ENCODE measurements at places on chromosomes 1 and 21.

- DNase-seq, result no peak
Observed at GRCh38 chr1:38547321-38547720, 312.3 kb downstream of the RRAGC start.

GRCh38 chr1:40976952-40977690 is 2.4 kb upstream of the CTPS1 start:
- DNase-seq, result no peak

DNA sequence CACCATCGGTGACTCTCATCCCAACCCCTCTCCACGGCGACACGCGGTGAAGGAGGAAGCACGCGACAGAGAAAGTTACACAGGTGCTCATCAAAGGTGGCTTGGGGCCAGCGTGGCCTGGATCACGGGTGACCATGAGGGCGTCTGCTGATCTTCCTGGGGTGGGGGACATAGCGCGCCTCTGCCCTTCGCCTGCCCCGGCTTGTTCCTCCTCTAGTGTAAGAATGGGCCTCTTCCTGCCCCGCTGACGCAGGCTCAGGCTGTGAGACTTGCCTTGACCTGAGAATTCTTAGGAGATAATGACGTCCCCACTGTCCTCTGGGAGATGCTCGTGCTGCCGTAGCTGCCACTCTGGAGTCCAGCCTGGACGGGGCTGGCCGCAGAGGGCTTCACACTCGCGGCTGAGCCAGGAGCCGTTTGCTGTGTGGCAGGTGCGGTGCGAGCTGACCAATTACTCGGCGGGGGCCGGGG is 39.0 kb upstream of the TMEM52 start:
- DNase-seq, result no peak

- DNase-seq, result no peak
Observed at GRCh38 chr1:83593073-83593472, 405.9 kb downstream of the TTLL7 start.

- DNase-seq, result no peak
Observed at GRCh38 chr1:93775224-93775623, 93.6 kb upstream of the BCAR3 start.

DNA sequence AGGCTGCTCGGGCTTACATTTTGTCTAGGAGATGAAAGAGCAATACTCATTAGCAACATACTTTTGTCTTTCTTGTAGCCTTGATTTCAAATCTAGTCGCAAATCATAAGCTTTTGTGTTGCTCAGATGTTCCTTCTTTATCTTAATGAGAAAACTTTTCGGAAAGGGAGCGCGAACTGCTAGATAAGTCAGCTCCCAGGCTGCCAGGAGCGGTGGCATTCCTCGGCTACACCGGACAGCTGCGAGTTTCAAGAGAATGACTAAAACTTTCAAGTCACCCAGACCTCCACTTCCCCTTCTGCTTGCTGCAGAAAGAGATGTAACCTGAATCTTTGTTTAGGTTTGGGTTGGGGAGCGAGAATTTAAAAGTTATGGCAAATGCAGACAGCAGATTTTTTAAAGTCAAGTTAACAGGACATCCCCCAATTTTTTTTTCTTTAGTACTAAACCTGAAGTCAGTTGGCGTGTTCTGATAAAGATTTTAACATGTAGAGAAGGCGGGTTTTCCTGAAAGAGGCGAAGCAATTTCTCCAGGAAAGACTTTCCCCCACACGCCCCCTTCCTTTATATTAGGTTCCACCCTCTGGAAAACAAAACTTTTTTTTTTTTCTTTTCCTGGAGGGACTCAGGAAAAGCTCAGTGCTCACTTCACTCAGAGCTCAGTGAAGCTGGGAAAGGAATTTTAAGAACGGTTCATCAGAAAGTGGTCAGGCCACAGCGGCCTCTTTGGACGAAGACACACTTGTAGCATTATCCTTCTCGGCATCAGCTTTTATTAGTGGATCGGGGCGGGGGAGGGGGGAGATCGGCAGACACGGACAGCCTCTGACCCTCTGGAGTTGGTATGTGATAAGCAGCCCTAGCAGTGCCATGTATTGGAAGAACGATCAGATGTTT is at the start of gene LHX8:
TSS of gene LHX8 (plus strand) at position 639 of the 897 bp plus-strand sequence. CDS start 2,227 bp downstream, outside the sequence.
- peak; percentile 23 for DNase-seq

DNA sequence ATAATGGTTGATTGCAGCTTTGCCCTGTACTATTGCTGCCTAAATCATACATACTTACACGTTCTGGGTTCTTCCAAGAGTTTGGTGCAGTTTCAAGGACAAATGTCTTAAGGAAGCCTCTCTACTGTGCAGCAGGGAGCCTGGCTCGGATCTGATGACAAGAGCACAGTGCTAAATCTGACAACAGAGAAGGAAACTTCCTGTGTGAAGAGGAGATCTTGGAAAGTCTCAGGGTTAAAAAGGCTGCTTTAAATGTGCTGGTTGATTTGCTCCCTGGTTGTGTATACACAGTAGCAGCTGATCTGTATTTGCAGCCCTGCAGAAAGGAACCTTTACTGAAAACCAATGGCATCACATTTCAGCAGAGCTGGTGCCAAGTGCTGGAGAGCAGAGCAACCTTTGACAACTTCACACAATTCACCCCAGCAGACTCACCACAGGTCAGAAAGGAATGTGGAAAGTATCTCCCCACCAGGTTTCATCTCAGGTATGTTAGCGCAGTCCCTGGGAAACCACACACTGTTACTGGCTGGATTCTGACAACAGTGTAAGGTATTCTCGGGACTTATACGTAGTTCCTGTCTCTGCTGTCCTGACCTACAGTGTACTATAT is 355.0 kb upstream of the ESRRG start:
- no peak for DNase-seq

DNA sequence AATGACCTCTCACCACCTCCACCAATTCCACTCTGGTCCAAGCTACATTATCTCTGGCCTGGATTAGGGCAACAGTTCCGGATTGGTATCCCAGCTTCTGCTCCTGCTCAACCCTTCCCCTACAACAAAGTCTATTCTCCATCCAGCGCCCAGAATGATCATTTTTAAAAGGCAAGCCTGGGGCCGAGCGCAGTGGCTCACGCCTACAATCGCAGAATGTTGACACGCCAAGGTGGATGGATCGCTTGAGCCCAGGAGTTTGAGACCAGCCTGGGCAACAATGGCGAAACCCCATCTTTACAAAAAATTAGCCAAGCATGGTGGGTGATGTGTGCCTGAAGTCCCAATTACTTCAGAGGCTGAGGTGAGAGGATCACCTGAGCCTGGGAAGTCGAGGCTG is 2.2 kb downstream of the LYST start:
- no peak for DNase-seq

DNA sequence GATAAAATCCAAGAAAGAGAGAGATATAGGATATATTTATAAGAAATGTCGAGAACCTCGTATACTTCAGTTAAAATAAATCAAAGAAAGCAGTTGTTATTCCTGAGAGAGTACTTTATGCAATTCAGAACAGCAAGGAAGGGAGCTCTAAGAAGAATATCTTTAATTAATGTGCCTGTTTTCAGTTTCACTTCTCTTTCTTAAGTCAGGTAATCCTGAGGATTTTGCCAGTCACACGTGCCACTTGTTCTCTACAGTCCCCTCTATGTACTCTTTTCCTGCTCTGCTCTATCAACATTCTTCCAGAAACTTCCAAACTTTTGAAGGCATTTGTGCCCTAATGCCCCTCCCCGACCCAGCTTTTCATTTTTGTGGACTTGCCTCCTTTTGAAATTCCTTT is 211.9 kb downstream of the AKT3 start:
- no peak for DNase-seq

DNA sequence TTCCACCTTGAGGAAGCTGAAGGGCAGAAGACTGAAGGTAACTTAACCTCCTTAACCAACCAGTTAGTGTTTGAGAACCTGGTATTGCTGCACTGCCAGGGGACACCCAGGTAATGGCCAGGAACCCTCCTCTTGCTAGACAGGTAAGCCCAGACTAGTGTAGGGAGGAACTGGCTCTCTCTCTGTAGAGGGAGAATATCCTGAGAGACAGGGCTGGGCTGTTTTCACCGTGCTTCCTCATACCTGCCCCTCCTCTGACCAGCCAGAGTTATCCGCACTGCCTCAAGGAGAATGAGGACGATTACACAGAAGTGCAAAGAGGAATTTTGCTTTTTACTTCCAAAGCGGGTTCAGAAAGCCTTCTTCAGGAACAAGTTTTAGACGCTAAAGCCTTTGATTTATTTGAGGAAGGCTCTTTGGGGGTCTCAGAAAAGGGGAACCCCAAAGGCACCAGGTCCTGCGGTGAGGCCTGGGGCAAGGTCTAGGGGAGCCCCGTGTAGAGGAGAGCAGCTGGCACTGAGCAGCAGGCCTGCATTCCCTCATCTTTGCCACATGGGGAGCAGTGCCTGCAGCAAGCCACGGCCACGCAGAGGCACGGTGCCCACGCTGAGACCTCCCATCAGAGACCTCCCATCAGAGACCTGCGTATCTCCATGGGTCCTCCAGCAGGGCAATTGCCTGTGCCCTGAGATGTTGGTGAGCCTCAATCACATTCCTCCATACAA is 13.5 kb downstream of the GNG4 start:
- DNase-seq, result no peak

DNA sequence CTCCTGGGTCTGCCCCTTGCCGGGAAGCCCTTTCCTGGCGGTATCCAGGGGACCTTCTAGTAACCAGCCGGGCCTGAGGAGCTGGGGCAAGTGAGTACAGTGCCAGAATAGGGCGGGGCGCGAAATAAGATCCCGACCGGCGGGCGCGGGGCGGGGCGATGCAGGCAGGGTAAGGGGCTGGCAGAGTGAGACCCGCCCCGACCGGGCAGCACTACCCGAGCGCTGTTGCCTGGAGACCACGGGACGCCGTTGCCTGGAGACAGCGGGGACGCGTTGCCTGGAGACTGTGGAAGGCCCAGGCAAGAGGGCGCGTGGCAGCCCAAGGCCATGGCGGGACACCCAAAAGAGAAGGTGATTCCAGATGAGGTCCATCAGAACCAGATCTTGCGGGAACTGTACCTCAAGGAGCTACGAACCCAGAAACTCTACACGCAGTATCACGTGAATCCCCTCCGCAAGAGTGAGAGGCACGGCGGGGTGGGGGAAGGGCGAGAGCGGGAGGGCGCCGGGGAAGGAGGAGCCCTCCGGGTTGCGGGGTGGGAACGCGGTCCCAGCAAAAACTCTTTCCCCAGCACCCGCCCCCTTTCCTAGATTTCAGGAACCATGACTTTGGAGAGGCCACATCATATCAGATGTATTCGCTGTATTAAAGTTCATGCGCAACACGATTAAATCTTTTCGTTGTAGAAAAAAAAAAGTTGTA is 24.3 kb downstream of the EBNA1BP2 start:
- peak; percentile 74 for DNase-seq

DNA sequence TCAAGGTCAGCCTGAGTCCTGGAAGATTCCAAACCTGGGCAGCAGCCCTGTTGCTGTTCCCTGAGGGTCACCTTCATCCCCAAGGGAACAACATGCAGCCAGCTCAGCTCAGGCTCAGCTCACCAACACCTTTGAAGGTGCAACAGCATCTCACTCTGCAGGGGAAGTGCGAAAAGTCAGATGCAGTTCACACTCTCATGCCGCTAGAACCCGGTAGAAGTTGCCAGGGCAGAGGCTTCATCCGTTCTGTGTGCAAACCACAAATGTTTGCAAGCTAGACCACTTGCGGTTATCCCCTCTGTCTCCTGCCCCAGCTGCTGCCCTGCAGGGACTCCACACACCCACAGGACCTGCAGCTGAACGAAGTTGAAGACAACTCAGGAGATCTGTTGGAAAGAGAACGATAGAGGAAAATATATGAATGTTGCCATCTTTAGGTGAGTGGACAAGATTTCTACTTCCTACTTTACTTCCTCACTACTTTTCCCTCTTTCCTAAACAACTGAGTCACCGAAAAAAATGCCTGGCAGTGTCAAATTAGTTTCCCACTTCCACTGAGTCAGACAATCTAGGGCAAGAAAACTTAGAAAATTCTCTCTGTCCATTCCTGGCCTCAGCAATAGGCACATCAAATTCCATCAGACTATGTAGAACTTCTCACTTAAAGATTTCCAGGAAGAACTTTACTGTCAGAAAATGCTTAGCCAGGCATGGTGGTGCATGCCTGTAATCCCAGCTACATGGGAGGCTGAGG is 1.8 kb upstream of the FCRL6 start:
- DNase-seq, result peak; percentile 81

GRCh38 chr1:66258404-66259105 is 275.4 kb upstream of the SGIP1 start:
- DNase-seq, result no peak

GRCh38 chr1:234927971-234928640 is 200.5 kb downstream of the TOMM20 start:
- DNase-seq, result no peak

GRCh38 chr21:41678924-41679318 is 87.9 kb downstream of the RIPK4 start:
- peak; percentile 84 for DNase-seq

DNA sequence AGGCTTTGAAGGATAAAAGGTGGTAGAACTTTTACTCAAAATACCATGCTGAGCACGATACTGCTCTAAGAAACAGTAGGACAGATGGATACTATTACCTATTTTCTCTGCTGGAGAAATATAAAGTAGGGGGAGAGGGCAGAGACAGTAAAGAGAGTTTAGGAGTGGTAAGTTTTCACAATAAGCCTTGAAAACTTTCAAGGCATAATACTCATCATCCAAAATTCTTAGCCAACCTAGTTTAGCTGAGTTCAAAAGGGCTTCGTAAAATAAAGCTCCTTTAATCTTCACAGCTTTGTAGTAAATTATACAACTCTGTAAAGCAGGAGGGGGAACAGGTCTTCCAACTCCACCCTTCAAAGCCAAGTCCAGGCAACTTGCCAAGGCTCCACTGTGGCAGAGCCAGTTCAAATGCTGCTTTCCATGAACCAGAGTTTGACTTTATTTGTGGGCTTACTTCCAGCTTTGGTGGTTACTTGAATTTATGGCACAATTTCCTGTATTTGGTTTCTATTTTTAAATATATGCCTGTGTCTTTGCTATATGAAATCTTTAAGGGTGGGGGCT is 15.5 kb downstream of the TEX38 start:
- peak; percentile 82 for DNase-seq

DNA sequence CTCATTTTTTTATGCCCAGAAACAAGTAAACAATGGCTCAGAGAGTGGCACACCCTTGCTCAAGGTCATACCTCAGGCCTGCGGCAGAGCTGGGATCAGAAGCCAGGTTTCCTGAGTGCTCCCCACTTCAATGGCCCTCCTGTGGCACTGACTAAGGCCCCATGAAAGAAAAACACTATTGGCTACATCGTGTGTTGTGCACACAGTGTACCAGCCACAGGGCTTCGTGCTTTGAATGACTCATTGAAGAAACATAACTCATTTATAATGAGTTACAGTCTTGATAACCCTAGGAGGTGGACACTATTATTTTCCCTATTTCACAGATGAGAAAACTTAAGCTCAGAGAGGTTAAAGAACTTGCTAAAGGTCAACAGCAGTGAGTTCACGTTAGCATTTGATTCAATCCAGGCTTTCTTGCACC is 91.2 kb downstream of the TRABD2B start:
- no peak for DNase-seq

GRCh38 chr1:157086299-157086698 is 13.3 kb downstream of the ETV3L start:
- no peak for DNase-seq

All from hematopoietic multipotent progenitor cell treated with erythropoietin and hydrocortisone succinate and interleukin-3 and kit ligand, for 4 days (in vitro differentiated cells).